ENCODE measurements at places on chromosomes 16 and 17. TPM values are rescaled to one million over a fixed set of nuclear protein-coding genes. Genes with fewer than 3 reads are reported as not detected.

The MT1A gene
- not detected for total RNA-seq

The CHST4 gene
- total RNA-seq, result 0.82 TPM

The GAS2L2 gene
- total RNA-seq, result not detected

The SLFN14 gene
- total RNA-seq, result not detected

The ARHGAP44 gene
- 0.61 TPM for total RNA-seq

The B9D1 gene
- 9.5 TPM for total RNA-seq

The CCP110 gene
- total RNA-seq, result 18.7 TPM

The PRAC2 gene
- not detected for total RNA-seq

The CD300LF gene
- total RNA-seq, result not detected

The CD300LB gene
- total RNA-seq, result 0.23 TPM

The KRT17 gene
- total RNA-seq, result 2.4 TPM

The TNFRSF13B gene
- 161 TPM for total RNA-seq

The NME1 gene
- 327 TPM for total RNA-seq

The USP22 gene
- 218 TPM for total RNA-seq

The KRT40 gene
- total RNA-seq, result not detected

The EPX gene
- not detected for total RNA-seq

The CTRB2 gene
- total RNA-seq, result 8.9 TPM

The KLHL10 gene
- total RNA-seq, result not detected

All from GM12878 (cell line).